ENCODE measurements at places on chromosomes 2 and 18.

GRCh38 chr18:39784541-39784940, 2170.5 kb upstream of the PIK3C3 start:
- no peak for DNase-seq

- no peak for DNase-seq
These were observed 148.4 kb downstream of the EIPR1 start for GRCh38 chr2:3229221-3229620.

GRCh38 chr2:96106991-96107707, 9.2 kb downstream of the ADRA2B start:
- no peak for DNase-seq

DNA sequence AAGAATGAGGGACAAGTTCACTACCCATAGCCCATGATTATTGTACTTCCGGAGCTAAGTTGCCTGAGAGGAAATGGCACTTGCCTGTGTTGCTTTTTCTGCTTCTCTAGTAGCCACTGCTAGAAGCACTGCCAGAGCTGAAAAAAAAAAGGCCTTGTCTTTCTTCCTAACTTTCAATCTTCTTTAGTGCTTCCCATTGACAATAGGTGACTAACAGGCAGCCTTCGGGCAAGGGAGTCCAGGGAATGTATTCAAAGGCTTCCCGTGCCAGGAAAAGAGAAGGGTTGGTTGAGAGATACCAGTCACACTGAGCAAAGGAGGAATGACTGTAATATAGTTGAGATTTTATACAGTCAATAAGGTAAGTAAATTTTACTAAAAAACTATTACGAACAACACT, 242.0 kb downstream of the CALCRL start:
- no peak for DNase-seq

- peak; percentile 26 for DNase-seq
These were observed 394.1 kb upstream of the ATP5MC3 start for GRCh38 chr2:175575346-175576258.

DNA sequence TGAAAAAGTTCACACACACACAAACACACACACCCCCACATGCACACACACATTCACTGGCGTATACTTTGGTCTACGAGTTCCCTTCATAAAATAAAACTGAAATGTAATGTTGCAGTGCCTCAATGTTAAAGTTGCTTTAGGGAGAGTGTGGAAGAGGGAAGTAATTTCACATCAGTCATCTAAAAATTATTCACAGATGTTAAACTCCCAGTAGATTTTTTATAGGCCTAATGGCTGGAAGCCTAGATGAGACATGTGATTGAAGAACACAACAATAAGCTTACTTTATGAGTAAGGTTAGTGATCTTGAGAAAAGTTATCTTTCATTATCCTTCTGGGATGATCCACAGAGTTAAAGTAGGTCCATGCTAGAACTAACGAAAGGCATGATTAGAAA, 506.7 kb upstream of the CNTNAP5 start:
- no peak for DNase-seq

DNA sequence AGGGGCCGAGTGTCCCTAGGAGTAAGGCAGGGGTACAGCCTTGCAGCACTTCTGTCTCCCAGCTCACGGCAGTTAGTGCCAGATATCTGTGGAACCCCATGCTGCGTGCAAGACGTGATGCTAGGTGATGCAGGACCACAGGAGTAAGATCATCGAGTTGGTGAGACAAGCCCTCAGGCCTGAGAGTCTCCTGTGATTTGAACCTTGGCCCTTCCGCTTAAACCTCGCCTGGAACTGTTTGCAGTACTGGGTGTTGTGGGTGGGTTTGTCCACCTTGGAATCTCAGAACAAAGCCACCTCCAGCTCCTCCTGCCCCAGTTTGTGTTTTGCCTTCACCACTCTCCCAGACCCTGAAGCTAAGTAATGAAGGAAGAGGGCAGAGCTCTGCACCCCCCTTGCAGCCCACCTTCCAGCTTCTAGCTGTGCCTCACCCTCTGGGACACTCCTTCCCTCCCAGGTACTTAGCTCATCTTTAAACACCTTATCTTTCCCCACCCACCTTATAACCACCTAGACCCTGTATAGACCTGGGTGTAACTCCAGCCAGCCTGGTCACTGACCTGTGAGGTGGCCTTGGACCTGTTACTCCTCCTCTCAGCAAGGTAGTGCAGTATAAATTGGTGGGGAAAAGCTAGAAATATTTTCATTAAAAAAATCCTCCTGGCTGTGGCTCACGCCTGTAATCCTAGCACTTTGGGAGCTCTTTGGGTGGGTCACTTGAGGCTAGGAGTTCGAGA, 6.6 kb downstream of the CNNM4 start:
- no peak for DNase-seq

DNA sequence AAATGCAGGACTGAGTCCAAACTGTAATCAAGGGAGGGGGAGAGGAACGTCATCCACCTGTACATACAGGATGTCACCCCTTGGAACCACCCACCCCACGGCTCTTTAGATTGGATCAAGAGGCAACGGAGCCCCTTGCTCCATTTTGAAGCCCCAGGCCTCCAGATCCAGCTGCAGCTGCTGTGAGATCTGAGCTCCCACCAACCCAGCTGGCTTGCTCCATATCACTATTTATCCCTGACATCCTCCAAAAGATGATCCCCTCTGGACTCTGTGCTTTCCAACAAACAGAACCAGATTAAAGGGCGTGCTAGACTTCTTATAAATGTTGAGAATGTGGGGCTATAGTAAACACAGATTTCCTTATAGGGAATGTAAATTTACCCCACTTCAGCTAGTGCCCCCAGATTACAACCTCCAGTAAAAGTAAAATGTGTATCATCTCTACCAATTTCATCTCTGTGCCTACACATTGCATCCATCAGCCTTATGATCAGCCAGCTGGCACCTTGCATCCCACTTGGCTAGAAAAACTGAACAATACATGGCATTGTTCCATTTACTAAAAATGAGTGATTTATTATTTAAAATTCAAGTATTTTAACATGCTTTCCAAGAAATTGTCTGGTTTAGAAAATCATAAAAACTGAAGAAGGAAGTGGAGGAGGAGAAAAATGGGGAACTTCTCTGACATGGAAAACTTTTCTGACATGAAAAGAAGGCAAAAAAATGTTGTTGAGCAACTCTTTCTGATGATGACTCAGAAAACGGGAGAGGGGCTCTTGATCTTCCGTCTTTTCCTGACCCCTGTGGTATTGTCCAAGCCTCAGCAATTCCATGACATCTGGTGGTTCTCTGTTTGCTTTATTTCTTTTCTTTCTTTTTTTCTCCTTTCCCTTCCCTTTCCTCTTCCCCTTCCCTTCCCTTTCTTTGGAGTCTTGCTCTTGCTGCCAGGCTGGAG, 262.6 kb upstream of the THUMPD2 start:
- DNase-seq: no peak
